Anterior cingulate cortex (tissue), 58 donors: ENCODE measurements at places on chromosomes 2 and 18.

GRCh38 chr2:133661392-133661791, 93.1 kb upstream of the NCKAP5 start:
- DNase-seq = no peak

DNA sequence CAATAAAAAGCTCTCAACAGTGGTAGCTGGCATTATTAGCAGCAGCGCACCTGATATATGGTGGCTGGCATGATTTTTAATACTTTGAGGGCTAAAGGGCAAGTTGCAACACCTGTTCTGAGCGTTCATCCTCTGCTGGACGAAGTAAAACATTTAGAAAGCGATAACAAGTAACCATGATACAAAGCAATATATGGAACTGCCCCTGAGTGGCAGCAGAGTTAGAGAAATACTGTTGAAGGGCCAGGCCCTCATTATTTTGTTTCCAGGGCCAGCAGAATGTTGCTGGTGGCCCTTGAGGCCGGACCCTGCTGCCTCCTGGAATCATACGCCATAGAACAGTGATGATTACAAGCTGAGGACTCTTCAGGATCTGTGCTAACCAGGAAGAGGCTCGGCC, 47.8 kb downstream of the ARHGEF4 start:
- no peak for DNase-seq

GRCh38 chr2:213696442-213696841, 412.2 kb downstream of the SPAG16 start:
- no peak for DNase-seq

DNA sequence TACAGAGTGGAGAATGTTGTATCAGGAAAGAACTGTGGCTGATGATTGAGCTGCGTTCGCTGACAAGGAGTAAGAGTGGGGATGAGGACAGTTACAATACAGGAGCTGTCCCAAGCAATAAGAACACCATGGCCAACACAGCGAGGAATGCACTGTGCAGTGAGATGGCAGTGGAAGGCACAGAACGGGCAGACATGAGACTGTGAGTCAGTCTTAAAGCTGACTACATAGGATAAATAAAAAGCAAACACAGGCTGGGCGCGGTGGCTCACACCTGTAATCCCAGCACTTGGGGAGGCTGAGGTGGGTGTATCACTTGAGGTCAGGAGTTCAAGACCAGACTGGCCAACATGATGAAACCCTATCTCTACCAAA, 89.8 kb downstream of the CABYR start:
- DNase-seq = no peak

DNA sequence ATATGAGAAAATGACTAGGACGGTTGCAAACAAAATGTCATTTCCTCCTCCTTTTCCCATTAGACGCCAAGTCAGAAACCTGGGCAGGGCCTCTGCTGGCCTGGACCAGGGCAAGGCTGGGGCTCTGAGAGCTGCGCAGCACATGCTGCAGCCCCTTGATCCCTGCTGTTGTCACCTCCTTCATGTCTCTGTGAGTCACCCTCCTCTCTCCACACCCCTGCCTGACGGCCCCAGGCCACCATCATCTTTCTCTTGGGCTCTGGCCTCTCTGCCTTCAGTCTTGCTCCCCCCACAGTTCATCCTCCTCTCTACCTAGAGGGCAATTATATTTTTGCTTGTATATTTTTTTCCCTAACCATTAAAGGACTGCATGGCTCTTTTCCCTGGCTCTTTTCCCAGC, 10.0 kb downstream of the FLACC1 start:
- no peak for DNase-seq

GRCh38 chr18:79401494-79402208, 5.9 kb downstream of the NFATC1 start:
- no peak for DNase-seq

DNA sequence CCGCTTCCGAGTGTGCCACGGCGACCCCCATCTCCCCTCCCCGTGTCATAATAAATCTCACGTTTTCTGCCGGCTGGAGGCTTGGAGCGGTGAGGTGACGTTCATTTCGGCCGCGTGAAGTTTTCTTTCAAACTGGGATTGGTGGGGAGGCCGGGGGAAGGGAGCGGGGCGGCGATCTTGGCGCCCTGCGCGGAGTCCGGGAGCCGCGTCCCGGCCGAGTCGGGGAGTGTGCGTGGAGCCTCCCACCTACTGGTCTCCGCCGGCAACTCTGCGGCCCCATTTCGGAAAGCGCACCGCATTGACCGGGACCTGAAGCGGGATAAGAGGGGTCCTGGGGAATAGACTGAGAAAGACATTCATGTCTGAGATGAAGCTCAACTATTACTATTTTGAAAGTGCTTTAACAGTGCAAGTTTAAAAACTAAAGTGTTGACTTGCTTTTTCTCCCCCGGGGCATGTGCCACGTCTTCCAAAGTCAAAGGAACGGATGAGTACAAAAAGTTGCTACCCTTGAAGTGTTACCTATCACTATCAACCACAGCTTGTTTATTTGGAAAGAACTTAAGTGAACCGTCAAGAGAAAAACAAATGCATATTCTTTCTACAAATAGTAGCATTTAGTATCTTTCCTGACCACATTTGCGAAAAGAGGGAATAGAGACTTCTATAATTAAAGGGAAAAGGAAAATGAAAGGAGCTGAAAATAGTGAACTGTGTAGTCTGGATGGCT, 818 bp upstream of the IKZF2 start:
- peak; percentile 63 for DNase-seq

DNA sequence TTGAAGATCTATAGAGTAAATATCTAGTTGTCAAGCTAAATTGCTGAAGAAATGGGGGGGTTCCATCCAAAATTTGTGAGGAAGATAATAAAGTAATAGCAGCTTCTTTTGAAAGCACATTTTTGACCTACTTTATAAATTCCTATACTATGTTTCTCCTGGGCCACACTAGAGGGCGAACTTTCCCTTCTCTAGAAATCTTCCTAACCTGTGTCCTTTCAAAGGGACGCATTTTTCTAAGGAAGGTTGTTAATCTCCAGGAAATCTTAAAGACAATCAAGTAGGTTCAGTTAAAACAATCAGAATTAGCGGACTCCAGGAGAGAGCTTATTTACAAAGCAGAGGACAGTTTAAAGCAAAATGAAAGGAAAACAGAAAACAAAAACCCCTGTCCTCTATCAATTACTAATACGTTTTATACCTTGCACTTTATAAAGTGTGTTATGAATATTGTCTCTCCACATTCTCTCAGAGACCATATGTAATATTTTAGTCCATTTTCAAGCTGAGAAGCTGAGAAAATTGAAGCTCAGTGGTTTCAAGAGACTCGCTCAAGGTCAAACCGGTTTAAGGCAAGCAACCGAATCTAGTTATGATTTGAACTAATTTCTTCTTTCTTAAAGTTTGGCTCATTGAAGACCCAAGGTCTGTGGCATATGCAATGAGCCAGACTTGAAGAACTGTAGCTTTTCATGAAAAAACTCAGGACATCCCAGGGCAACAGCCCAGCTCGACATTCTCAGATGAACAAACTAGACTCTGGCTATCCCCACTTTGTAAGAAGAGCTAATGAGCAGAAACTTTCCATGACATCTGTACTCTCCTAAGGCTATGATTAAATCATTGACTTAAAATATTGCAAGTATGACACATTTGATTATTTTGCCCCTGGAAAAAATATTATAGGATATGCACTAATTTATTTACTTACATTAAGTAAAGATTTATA, 273.6 kb downstream of the PAX3 start:
- no peak for DNase-seq

- no peak for DNase-seq
Observed at GRCh38 chr2:196479350-196479749, 160.2 kb upstream of the CCDC150 start.

- DNase-seq = no peak
Observed at GRCh38 chr18:41714872-41715271, 240.2 kb upstream of the PIK3C3 start.

GRCh38 chr18:10420561-10421352, 33.7 kb upstream of the APCDD1 start:
- no peak for DNase-seq

- DNase-seq = no peak
Observed at GRCh38 chr2:27194538-27195354, 17.1 kb upstream of the ATRAID start.
